Activated B cell treated with CpG ODN at 0.5 μM for 24 hours (primary cell): ENCODE measurements at places on chromosomes 2 and 18. TPM values are rescaled to one million over a fixed set of nuclear protein-coding genes. Genes with fewer than 3 reads are reported as not detected.

DNA sequence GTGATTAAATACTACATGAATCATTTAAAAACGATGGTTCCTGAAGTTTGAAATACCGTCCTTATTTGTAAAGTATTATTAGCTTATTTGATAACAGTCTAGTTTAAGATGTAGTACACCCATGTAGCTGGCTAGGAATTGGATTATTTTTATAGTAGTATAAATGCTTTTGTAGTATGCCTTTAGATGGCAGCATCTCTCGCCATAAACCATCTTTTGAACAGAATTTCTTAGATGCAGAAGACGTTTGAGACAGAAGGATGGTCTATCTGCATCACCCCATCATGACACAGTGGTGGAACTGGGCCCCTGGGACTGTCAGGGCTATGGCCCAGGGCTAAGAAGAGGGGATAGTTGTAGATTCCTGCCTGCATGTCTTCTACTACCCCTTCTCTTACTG is 152.7 kb downstream of the WDSUB1 start:
- no peak for DNase-seq

GRCh38 chr2:205566606-205567168 is 115.6 kb upstream of the NRP2 start:
- DNase-seq, result no peak

DNA sequence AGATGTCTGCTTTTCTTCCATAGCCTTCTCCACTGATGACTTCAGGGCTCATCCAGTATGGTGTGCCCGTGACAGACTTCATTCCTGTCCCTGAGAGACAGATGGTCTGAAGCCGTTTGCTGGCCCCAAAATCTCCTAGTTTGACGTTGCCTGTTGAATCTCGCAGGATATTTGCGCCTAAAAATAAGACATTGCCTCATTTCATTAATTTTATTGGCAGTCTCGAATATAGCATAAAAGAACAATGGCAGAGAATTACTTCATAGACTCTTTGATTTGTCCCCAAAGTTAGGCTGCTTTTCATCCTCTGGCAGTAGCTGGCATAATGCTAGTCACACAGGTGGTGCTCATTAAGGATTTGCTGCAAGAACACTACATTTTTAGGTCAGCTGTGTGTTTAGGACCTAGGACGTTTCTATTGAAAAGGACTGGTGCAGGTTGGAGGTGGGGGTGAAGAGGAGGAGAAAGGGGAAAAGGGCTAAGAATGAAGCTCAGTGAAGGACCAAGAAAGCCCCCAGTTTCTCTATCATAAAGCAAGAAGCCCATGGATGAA is 14.7 kb upstream of the ERCC3 start:
- no peak for DNase-seq

DNA sequence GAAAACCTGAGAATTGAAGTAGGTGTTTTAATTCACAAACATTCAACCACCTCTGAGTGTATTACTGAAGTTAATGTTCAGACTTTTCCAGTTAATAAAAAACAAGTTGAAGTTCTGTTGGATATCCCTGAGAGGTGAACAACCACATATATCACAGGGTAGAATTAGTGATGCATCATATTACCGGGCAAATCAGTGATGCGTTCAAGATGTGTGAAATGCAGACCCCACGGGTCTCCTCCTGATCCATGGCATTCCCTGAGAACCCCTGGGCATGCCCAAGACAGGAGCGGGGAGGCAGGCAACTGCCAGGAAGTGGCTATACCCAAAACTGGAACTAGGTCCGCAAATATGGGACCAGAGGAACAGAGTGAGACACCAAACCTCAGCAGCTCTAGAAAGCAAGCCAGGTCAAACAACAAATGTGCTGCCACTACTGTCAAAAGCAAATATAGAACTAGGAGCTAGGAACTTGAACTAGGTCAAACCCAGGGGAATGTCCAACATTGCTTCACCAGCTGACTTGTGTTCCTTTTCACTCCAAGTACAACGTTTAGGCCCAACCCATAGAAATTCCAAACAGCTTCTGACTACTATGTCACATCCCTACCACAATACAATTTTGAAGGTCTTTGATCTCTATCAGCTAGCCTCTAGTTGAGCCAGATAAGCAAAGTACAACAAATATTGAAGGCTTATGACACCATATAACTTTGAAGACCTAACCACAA is 20.2 kb downstream of the PSTPIP2 start:
- DNase-seq, result no peak

The SRD5A2 gene
- total RNA-seq, result not detected in 2 replicates

DNA sequence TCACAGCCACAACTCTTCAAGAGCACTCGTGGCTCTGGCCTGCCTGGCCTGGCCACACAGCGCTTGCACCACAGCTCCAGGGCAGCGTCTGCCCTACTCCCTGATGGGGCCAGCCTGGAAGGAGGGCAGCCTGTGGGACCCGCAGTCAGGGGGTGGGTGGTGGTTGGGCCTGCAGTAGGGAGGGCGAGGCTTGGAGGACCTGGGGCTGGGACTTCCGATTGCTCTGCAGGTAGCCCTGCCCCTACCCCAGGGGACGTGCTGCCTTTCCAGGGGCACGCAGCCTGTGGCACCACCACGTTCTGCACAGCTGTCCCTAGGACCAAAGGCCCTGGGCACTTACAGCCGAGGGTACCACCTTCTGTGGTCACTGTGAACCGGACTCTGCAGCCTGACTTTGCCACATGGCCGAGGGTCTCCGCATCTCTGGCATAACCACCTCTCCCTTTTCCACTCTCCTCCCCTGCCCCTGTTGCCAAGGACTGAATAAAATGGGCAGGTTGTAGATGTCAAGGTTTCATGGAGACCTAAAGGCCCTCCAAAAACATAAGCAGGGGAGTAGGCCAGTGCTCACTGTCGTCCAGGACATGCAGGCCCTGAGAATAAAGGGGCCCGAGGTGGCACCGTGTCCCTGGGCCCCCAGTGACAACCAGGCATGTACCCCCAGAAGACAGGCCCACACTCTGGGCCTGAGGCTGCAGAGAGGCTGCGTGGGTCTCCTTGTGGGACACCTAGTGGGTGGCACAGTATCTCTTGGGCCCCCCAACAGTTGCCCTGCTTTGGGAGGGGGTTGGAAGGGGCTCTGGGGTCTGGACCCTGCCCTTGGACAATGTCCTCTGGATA is 87.3 kb downstream of the INHBB start:
- DNase-seq, result no peak

DNA sequence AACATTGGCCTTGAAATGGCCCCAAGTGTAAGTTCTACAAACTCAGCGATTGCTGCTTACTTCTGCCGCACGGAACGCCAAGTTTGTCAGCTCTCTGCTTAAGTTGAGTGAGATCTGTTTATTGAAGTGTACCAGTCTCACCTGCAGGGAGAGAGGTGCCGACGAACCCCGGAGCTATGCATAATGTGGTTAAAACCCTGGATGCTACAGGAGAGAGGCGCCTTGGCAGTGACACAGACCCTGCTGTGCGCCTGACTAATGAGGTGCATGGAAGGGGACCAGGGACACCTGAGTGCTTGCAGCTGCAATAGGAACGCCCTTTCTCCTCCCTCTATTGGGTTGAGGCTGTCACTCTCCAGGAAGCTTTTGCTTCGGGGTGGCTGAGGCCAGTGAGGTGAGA is 979 bp downstream of the SLC9A2 start:
- no peak for DNase-seq

DNA sequence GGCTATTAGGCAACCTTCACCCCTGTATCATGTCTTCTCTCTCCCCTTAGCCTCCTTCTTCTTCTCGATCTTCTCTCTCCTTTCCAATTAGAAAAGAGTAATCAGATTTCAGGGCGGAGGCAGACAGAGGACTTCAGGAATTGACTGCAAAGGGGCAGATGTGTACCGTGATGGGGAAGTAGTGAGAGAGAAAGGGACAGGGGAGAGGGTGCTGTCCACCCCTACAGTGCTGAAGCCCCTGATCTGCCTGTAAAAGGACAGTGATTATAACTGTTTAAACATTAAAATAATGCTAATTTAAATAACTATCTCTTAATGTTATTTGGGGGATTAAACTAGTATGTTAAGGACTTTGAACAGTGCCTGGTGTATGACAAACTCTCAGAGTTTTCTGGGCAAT is 178.5 kb downstream of the ACTR3 start:
- no peak for DNase-seq

The MAP3K19 gene
- not detected in 2 replicates for total RNA-seq

DNA sequence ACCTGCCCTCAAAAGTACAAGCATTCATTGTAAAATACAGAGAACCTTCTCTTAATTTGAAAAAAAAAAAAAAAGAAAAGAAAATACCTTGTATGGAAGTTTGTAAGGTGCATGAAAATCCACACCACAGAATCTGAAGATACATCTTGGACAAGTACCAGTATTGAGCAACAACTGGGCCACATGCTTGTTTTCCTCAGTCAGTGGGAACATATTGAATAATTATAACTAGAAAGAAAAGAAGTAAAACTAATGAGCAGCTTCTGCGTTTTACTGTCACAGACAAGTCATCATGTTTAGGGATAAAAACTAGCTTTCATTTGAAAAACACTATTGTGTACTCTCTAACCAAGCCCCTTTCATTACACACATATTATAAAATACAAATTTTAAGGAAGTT is 5.8 kb upstream of the PEX13 start:
- no peak for DNase-seq

GRCh38 chr2:241859436-241860183 is 916 bp upstream of the PDCD1 start:
- DNase-seq, result peak; percentile 55

- peak; percentile 54 for DNase-seq
Measured at GRCh38 chr2:190180313-190181122, 118.0 kb upstream of the MSTN start.

The RAX gene
- total RNA-seq, result not detected in 2 replicates

DNA sequence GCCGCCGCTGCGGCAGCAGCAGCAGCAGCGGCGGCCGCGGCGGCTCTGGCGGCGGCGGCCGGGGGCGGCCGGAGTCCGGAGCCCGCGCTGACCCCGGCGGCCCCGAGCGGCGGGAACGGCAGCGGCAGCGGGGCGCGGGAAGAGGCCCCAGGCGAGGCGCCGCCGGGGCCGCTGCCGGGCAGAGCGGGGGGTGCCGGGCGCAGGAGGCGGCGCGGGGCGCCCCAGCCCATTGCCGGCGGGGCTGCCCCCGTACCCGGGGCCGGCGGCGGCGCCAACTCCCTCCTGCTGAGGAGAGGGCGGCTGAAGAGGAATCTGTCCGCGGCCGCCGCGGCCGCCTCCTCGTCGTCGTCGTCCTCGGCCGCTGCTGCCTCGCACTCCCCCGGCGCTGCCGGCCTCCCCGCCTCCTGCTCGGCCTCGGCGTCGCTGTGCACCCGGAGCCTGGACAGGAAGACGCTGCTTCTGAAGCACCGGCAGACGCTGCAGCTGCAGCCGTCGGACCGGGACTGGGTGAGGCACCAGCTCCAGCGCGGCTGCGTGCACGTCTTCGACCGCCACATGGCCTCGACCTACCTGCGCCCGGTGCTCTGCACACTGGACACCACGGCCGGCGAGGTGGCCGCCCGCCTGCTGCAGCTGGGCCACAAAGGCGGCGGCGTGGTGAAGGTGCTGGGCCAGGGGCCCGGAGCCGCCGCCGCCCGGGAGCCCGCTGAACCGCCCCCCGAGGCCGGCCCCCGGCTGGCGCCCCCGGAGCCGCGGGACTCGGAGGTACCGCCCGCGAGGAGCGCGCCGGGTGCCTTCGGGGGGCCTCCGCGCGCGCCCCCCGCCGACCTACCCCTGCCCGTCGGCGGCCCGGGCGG is 646 bp downstream of the PHLPP1 start:
- DNase-seq, result peak; percentile 67

- no peak for DNase-seq
Measured at GRCh38 chr2:44397447-44398175, 35.9 kb downstream of the CAMKMT start.

DNA sequence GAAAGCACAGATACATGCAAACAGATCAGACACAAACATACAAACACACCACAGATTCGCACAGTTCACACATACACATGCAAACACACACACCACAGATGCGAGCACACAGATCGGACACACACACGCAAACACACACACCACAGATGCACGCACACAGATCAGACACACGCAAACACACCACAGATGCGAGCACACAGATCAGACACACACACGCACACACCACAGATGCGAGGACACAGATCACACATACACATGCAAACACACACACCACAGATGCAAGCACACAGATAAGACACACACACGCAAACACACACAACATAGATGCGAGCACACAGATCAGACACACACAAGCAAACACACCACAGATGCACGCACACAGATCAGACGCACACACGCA is 149.0 kb downstream of the PXDN start:
- no peak for DNase-seq

The MROH2A gene
- not detected in 2 replicates for total RNA-seq

GRCh38 chr18:48600456-48601090 is 61.7 kb downstream of the CTIF start:
- no peak for DNase-seq
